NCI-H460 (cell line): ENCODE measurements at places on chromosomes 3 and 15.

- DNase-seq, result no peak
Measured at GRCh38 chr3:17979911-17980310, 237.5 kb upstream of the TBC1D5 start.

- DNase-seq, result no peak
Measured at GRCh38 chr3:164094546-164094945, 983.8 kb downstream of the SI start.

DNA sequence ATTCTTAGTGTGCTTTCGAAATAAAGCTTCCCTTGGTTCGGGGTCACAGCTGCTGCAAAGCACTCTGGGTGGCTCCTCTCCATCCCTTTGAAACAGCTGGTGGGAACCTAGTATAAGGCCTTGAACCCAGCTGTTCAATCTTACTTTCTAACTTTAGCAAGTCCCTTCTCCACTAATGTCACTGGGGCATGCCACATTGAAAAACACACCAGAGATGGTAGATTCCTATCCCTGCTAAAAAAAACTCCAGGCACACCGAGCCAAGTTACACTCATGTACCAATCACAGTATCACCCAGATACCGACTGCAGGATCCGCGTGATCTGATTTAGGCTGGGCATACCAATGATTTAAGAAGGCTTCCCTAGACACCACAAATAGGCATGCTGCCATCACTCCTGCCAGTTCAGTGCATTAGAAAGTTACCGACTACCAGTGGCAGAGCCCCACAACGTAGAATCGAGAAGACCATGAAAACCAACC, 65.0 kb downstream of the WWTR1 start:
- no peak for DNase-seq

- no peak for DNase-seq
Measured at GRCh38 chr15:39695793-39696192, 86.8 kb downstream of the FSIP1 start.

- no peak for DNase-seq
Measured at GRCh38 chr3:158430448-158430847, 140.5 kb upstream of the MLF1 start.

DNA sequence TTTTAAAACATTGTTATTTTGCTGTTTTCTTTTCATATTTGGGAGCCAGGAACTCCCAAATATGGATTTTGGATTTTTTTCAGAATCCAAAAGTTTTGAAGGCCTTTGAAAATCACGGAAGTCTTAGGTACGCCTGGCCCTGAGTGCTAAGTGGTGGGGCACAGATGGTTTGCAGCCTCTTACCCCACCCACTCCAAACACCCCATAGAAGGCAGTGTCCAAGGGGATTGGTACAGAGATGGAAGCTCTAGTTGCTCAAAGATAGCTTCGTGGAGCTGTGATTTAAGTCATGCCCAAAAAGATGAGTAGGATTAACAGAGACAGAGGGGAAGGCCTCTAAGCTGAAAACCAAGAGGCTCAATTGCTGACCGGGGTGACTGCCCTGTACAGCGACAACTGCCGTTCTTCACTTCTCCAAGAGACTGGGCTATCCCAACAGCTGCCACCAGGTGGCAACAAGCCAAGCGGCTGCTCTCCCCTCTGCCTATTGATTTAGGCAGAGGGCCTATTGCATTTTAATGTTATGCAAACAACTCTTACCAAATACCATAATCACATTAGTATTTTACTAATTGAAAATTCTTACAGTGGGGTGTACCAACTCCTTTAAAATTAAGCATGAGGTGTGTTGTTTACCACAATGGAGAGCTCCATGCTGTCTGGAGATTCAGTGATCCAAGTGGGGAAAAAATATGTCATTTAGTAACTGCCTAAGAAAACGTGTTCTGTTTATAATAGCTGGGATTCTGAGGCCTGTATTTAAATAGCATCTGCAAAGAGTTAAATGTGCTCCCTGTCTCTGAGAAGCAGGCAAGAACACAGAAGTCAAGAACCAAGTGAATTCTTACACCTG, 64.0 kb upstream of the C15orf61 start:
- DNase-seq, result peak; percentile 63

DNA sequence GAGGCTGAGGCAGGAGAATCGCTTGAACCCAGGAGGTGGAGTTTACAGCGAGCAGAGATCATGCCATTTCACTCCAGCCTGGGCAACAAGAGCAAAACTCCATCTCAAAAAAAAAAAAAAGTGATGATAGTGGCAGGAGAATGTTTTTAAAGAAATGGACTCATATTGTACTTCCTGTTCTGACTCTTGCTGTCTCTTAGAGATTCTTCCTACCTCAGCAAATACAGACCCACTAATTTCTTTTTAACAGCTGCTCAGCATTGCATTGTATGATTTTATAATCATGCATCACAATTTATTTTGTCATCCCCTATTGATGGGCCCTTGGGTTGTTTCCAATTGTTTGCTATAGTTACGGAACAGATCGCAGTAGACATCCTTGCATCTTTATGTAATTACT, 8.8 kb upstream of the ANKDD1A start:
- no peak for DNase-seq

GRCh38 chr15:25710184-25710583, 152.9 kb downstream of the ATP10A start:
- no peak for DNase-seq

DNA sequence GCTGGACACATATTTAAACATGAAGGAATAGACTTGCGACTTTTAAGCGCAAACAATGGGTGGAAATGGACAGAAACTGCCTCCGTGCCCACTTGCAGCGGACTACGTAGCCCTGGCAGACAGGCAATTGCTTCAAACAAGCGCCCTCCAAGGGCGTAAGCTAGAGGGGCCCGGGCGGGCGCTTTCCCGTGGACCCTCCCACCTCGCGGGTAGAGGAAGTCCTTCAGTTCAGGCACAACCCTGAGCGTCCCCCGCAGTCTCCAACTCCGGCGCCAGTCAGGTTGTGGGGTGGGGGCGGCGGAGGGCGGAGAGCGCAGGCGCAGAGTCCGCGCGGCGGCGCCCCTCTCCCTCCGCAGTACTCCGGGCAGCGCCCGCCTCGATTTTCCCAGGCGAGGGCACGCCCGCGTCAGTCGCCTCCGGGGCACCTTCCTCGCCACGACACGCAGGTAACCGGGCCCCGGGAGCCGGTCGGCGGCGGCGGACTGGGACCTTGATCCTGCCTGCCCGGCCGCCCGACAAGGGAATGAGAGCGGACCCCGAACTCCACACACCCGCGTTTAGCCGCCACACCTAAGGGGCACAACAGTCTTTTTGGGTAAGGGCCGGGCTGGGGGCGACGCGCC, at the start of gene SLC35G2:
TSS of gene SLC35G2 (plus strand) at position 358 of the 623 bp plus-strand sequence. CDS start 35,335 bp downstream, outside the sequence.
- DNase-seq, result no peak

- no peak for DNase-seq
Measured at GRCh38 chr3:106729481-106729880, 647.8 kb upstream of the CCDC54 start.

DNA sequence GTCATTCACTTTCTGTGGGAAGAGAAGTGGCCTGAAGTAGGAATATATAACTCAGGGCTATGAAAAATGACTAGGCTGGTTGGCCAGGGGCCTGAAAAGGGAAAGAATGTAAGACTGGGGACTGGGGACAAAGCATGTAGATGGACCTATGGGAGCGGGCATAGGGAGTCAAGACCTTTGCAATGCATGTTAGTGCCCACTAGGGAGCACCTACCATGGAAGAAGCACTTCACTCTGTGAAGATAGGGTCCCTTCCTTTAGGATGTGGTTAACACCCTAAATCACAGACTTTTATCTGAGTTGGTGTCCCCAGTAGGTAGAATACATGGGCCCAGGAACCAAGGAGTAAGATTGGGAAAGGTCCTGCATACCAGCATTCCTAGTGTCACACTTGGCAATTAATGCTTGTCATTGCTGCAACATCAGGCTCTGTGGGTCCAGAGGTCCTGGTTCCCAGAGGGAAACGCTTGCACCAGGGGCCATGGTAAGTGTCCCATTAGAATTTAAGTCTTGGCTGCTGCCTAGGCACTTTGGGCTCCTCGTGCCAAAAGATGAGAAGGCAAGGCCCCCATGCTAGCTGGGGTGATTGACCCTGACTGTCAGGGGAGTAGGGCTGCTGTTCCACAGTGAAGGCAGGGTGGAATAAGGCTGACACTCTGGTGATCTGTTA, 79.6 kb downstream of the CRYGS start:
- DNase-seq, result no peak

GRCh38 chr3:47164007-47164881, at the start of gene SETD2:
TSS of gene SETD2 (minus strand) at chr3:47164113. CDS start at chr3:47163924, 189 bp downstream.
- peak; percentile 85 for DNase-seq

GRCh38 chr3:66099541-66100065, 60.9 kb upstream of the MAGI1 start:
- no peak for DNase-seq

DNA sequence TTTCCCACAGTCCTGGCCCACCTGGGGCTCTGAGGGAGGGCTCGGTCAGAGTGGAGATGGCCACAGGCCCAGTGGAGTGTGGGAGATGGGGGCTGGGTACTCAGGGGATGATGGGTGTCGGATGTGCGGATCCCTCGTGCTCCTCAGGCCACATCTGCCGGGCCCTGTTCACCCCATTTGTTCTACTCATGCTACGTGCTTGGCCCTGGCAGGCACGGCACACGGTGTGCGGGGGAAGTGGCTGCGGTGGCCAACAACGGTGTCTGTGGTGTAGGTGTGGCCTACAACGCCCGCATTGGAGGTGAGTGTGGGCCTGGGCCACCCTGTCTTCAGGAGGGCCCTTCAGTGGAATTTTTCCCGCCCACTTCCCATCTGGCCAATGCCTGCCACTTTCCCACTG, 7.0 kb upstream of the FES start:
- DNase-seq, result no peak

DNA sequence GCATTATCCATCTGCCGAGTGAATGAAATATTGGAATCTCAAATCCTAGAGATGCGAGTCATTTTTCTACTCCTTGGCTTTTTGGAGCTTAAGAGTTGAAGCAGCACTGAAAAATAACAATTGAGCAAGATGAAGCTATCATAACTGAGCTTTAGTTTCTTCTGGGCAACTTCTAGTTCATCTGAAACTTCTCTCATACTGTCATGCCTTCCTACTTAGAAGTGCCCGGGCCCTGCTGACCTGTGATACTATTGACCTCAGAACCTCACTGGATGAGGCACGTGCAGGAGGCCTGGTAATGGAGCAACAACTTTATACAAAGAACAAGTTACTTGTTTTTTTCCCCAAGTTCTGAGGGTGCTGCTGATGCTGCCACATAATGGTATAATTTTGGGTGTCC, 48.5 kb upstream of the P3H2 start:
- no peak for DNase-seq

DNA sequence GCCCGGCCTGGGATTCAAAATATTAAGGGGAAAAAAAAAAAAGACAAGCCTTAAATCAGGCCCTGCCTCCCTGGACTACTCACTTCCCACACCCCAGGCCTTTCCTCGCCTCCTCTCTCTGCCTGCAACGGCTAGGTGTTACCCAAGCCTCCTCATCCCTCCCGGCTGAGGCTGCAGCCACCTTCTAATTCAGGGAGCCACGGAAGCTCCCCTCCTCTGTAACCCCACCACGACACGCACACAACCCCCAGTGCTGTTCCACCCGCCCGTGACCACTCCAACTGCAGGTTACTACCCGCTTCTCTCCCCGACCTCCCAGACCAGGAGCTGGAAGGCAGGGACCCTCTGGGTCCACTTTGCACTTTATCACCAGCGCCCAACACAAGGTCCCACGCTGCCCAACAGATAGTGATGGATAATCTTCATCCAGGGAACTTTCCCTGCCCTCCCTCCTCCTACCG, 936 bp downstream of the KIF7 start:
- DNase-seq, result no peak

- DNase-seq, result no peak
Measured at GRCh38 chr15:73239564-73240215, 129.1 kb downstream of the HCN4 start.

GRCh38 chr3:54215521-54215920, 93.2 kb downstream of the CACNA2D3 start:
- no peak for DNase-seq

GRCh38 chr15:43274136-43274535, 7.4 kb upstream of the TGM5 start:
- no peak for DNase-seq

DNA sequence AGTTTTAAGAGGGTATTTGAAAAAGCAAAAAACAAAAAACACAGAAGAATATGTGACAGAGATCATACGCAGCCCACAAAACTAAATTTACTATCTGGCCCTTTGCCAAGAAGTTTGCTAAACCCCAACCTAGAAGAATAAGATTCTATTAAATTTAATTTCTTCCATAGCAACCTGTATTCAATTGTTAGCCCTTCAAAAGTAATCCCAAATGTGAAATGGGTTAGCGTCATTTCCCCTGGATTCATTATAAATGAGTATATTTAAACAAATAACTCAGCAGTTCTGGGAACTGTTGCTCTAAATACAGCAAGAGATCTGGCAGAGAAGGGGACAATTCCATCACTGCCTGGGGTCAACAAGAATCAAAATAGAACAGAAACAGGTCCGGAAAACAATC, 56.8 kb downstream of the CERS3 start:
- no peak for DNase-seq

DNA sequence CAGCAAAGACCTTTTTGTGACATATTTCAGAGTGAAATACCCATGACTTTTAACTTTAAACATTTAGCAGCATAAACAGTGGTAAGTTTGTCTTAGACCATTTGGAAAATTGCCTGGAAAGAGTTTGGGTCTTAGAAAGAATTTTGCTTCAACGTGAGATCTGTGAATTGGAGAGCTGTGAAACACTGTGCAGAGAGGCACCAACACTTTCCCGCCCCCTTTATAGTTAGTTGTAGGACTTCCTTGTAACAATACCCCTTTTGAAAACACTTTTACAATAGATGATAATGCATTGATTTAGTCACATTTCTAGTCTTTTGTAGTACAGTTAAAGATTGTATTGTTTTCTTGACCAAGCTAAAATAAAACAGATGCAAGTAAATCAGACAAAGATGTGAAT, 43.5 kb upstream of the MBNL1 start:
- DNase-seq, result no peak

- no peak for DNase-seq
Measured at GRCh38 chr15:65394280-65394789, 16.5 kb upstream of the IGDCC3 start.

- no peak for DNase-seq
Measured at GRCh38 chr3:8266730-8267131, 234.9 kb upstream of the LMCD1 start.

DNA sequence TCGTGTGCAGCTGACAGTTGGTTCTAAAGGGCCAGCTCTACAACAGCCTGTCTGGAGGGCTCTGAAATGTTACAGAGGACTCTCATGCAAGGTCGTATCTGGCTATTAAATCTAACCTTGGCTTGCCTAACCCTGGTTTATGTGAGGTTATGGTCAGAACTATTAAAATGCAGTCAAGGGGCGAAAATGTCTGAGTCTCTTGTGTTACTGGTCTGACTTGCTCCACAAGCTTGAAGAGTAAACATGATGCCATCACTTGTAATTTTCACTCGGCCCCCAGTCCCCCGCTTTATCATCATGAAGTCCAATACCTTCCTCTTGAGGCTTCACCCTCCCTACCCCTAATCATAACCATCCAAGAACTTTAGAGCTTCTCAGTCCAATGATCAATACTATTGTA, 9.4 kb downstream of the ENTPD3 start:
- no peak for DNase-seq

GRCh38 chr15:90379263-90379662, 8.8 kb upstream of the IQGAP1 start:
- DNase-seq, result no peak
